ENCODE measurements at places on chromosomes 2 and 18.

DNA sequence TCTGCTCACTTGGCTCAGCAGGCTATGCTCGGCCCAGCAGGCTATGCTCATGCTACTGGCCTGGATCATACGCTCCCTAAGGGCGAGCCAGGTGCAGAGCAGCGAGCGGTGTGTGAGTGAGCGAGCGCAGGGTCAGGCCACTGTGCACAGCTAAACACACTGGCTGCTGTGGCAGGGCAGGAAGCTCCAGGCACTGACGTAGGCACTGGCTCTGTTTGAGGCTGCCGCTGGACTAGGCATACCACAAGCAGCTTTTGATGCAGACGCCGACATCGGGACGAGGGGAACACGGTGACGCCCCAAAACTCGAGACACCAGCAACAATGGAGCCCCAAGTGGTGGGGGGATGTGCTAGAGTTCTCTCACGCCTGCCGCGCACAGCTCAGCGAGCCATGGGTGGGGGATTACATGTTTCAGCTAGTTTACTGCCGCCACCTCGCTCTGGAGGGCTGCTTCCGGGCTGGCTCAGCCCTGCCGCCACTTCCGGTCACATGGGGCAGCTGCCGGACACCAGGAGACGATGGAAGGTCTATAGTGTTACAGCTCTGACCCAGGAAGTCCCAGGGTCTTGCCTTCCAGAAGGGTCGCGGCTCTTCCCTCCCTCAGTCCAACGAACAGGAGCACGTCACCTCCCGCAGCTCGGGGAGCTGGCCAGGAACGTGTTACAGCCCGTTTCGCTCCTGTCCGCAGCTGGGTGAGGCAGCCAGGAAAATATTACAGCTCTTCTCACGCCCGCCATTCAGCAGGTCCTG lies 1176.9 kb upstream of the LRRTM1 start:
- no peak for DNase-seq

- no peak for DNase-seq
These were observed 317.6 kb downstream of the AFF3 start for GRCh38 chr2:99824758-99825157.

DNA sequence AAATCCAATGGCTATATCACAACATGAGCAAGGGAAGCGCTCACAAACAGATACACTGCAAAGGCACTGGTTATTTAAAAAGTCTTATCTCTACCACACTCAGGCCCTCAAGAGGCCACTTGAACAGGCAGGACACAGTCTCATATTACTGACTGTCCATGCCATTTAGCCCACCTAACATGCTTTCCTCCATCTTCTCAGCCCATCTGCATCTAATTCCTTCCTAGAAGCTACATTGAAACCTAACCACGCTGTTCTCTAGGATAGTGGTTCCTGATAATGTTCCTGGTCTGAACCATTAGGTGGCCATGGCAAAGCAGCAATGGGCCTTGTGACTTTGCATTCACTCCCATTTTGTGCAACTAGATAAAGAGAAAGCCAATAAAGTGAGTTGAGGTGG lies 22.5 kb upstream of the NEB start:
- no peak for DNase-seq

- DNase-seq = no peak
These were observed 801.3 kb downstream of the ERBB4 start for GRCh38 chr2:211737282-211737681.

DNA sequence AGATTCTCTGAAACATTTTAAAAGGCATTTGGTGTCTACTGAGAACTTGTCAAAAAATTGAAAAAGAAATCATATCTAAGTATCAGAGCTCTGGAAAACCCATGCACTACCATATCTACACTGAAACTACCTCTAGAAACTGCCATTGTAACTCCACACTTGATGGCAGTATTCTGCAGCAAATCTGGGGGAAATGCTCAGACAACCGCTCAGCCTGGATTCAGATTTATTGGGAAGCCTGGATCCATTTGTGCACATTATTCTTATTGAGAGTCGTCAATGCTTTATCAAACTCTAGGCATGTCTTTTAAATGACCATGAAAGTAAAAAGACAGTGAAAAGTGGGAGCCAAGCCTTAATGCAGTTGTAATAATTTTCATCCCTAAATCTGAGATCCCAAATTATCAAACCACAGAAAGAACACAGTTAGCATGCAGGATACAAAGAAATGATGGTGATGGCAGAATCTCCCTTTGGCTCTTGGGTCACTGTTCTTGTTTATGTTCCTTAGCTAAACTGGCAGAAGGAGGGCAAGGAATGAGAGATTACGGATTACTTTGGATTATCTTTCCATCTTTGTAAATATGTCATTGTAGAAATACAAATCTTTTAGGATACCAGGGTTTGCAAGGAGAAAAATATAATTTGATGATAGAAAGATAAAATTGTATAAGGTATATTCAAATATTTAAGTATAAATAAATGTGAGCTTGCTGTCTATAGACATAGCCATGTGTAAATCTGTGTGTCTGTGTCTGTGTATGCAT lies 512.1 kb upstream of the SYT4 start:
- no peak for DNase-seq

- DNase-seq = no peak
These were observed 5.6 kb upstream of the WDR7 start for GRCh38 chr18:56645415-56646016.

- peak; percentile 17 for DNase-seq
These were observed 28.3 kb downstream of the ANXA4 start for GRCh38 chr2:69770193-69770702.

DNA sequence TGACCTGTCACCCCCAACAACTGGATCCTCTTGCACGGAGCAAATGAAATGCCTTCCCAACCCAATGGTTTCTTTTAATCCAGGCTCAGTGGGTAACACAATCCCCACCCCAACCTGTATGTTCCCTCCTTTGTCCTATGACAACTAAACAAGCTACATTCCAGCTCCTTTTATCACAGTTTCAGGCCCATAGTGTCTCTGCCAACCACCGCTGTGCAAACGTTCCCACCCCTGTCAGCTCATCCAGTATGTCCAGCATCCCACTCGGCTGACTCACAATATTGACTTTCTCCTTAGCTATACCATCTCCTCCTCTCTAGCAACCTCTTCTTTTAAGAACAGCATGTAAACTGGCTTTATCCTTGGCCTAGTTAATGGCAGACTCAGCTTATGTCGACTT lies 117.9 kb upstream of the PPP1CB start:
- no peak for DNase-seq

DNA sequence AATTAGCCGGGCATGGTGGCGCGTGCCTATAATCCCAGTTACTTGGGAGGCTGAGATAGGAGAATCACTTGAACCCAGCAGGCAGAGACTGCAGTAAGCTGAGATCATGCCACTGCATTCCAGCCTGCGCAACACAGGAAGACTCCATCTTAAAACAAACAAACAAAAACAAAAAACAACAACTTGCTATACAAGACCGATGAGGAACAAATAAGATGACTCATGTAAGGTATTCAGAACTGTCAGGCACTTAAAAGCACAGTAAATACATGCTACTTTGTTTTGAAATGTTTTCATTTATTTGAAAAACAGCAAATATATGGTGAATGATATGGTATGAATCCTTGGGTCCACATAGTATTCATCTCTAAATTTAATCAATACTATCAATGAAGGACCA lies 66.7 kb downstream of the TRIP12 start:
- no peak for DNase-seq

DNA sequence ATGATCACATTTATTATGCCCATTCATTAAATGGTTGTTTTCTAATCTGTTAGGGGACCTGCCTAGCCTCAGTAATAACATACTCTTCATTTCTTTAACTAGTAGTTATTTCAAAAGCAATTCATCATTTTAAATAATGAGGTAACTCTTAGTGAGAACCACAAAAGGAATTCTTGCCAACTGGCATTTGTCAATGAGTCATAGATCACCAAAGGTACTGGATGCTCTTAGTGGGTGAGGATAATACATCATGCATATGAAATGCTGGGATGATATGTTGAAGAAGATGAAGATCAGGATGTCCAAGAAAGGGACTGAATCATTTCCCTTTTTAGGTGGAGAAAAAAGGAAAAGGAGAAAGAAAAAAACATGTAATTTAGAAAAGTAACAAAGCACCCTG lies 826.2 kb upstream of the DDX18 start:
- no peak for DNase-seq

- DNase-seq = no peak
These were observed 74.7 kb upstream of the KCNJ3 start for GRCh38 chr2:154623819-154624218.

- DNase-seq = no peak
These were observed 7.8 kb downstream of the FOSL2 start for GRCh38 chr2:28400419-28400818.

DNA sequence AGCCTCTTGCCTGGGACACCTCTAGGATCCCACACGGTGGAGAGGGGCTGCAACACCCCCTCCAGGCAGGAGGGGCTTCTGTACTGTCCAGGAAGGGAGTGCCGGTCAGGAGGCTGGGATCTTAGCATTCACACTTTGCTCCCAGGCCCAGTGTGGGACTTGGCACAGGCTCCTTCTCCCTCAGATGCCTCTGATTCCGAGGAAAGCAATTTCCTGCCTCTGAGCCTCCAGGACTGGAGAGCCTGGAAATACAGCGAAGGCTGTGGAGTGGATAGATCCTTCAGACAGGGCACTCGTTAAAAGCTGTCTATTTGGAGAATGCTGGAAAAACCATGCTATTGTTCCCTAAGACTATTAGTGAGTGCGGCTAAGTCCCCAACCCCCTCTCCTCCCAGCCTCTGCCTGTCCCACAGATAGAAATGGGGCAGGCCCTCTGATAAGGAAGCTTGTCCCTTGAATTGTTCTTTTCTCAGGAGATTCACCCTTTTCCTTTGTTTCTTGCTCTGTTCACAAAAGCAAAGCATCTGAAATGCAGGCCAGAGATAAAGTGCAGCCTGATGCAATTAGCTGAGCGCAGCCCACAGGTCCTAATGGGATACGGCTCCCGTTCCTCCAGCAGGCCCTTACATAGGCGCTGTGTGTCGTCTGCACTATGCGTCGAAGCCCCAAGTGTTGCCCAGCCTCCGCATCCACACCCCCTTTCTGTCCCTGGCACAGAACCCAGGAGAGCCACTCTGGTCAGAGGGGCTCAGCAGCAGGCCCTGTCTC lies 252.2 kb downstream of the KLHL29 start:
- no peak for DNase-seq

- no peak for DNase-seq
These were observed 18.1 kb downstream of the CCNT2 start for GRCh38 chr2:134936691-134937090.

GRCh38 chr18:76913583-76913982 lies 91.2 kb downstream of the ZNF236 start:
- no peak for DNase-seq

DNA sequence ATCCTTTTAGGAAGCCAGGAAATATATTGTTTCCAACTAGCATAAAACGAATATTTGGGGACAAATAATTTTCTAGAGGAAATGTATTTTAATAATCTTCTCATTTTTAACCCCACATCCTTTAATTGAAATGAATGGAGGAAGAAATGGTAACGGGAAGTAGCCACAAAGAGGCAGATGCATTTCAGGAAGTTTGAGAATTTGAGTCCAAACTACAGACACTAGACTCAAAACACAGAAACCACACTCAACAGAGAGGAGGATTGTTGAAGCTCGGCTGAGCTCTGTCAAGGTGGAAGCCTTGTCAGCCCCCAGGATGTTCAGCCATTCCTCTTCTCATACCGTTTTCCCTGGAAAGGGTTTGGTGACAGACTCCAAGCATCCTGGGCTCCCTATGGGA lies 288.5 kb downstream of the NAPG start:
- DNase-seq = no peak

Measured in stimulated activated CD4-positive, alpha-beta T cell treated with anti-CD3 and anti-CD28 coated beads, Interleukin-1b, Interleukin-23, amount 100 ng/mL, for 48 hours (primary cell).